RPMI8226 (cell line): ENCODE measurements at places on chromosomes 2 and 18.

GRCh38 chr2:159446201-159446600, 159.7 kb upstream of the WDSUB1 start:
- DNase-seq, result no peak

GRCh38 chr2:98912221-98912851, 23.7 kb downstream of the CRACDL start:
- no peak for DNase-seq

DNA sequence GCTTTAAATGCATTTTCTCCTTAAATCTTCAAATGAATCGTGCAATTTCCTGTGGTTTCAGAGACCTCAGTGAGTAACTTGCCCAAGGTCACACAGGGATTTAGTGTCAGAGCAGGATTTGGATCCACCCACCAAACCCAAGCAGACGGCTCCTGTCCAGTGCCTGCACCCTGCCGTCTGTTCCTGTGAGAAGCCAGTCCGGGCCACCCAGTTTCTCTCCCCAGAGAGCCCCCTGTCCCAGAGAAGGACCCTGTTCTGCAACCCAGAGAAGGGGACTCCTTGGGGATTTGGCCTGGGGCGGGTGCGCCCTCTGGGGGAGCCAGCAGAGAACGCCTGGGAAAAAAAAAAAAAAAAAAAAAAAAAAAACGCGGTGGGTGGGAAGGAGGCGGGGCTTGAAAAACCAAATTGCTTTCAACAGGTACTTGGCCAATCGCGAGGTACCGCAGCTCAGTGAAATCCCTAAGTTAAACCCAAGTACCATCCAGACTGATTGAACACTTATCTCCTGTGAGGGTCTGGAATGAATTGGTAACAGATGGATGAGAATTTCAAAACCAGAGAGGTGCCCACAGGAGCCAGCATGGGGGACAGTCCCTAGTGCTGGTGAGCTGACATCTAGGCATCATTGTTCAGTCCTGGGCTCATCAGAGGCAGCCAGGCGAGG, 30.9 kb upstream of the REEP1 start:
- peak; percentile 74 for DNase-seq

DNA sequence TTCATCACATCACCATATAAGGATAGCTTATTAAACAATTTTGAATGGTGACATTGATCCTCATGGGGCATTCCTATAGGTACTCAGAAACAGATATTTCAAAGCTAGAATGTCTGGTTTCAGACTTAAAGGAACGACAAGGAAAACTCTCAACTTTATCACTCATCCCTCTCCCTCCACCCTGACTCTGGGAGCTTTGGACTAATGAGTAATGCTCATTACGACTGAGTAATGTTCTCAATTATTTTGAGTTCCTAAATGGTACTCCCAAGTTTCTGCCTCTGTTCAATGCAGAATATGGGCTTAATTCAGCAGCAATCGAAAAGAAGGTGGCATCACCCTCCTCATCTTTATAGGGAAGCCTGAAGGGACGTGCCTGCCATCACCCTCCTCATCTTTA, 43.4 kb downstream of the RFX8 start:
- DNase-seq, result no peak

DNA sequence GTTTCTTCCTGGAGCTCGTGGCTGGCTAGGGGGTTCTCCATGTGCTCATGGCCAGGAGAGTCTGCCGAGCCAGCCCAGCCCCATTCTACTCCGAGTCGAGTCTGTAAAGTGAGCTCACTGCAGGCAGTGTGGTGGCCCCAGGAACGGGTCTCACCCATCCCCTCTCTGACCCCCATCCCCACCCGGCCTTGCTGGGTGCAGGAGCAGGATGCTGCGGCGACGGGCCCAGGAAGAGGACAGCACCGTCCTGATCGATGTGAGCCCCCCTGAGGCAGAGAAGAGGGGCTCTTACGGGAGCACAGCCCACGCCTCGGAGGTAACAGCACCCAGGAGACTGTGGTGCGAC, 1.4 kb downstream of the ANO7 start:
- DNase-seq, result no peak

DNA sequence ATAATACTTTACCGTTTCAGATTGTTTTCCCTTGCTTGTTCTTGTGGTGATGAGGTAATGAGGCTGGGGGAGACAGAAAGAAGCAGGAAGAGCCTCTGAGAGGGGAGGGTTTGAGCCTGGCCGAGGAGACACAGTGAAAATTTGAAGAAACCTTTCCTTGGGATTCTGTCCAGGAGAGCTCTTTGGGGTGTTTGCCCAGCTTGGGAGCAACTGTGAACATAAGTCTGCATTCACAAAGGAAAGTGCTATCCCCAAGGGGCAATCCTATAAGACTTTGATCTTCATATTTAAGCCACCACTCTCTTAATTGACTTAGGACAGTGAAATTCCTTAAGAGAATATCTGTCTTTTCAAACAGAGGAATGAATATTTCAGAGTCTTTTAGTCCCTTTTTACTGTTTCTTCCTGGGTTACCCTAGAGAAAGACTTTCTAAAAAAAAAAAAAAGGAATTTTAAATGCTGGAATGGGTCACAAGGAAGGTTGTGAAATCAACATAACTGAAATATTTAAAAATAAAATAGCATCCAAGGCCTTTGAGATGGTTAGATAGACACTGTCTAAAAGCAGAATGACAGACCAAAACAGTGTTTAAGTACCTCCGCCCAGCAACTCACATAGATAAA, 52.5 kb upstream of the STAM2 start:
- DNase-seq, result no peak

- no peak for DNase-seq
Observed at GRCh38 chr2:100242476-100242875, 79.8 kb downstream of the LONRF2 start.

DNA sequence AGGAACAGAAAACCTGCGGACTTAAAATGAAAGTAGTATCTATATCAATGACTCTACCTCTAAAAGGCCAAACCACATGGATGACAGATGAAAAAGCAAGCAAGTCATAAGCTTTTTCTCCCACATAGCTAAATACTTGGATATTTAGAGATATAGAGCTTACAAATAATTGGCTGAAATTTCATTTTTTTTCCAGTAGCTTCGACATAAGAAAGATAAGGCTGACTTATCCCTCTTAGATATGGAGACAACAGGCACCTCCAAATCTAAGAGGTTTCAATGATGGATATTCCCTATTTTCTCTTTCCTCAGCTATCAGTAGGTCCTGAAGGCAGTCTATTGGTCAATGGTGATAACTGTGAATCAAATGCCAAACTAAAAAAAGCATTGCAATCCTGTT, 460.3 kb downstream of the MEIS1 start:
- DNase-seq, result no peak

- DNase-seq, result no peak
Observed at GRCh38 chr18:36153203-36153602, 23.5 kb downstream of the ELP2 start.

DNA sequence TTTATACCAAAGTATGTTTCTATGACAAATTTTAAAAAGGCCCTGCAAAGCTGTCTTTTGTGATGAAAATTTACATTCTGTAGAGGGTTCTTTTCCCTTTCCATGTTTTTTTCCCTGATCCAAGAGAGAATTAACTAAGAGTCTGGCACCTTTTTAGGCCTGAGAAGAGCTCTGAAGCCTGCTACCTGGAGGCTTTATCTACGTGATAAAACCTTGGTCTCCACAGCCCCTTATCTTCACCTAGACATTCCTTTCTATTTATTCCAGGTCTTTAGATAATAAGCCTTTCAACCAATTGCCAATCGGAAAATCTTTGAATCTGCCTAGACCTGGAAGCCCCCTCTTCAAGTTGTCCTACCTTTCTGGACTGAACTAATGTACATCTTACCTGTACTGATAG, 774.1 kb upstream of the LRRTM1 start:
- DNase-seq, result no peak

GRCh38 chr2:77797088-77797487, 274.9 kb upstream of the LRRTM4 start:
- no peak for DNase-seq

GRCh38 chr2:12824351-12824777, 107.6 kb downstream of the TRIB2 start:
- no peak for DNase-seq
